Retina (tissue), 1 donor: ENCODE measurements at places on chromosomes 1 and 21.

DNA sequence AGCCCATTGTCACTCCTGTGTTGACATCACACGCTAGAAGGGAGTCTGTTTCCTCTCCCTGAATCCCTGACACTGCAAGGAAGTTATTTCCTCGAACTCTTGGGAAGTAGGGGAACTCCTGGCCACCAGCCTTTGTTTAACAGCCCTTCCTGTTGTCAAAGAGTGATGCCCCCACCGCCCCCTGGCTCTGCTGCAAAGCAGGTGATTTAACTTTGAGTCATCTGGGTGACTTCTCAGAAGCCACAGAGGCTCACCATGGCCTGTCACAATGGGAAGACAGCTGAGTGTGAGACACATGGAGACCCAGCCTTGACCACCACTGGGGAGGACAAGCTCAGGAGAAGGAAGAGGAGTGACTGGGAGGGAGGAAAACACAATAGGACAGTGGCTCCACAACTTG, 182.8 kb downstream of the PSMG1 start:
- DNase-seq = no peak

DNA sequence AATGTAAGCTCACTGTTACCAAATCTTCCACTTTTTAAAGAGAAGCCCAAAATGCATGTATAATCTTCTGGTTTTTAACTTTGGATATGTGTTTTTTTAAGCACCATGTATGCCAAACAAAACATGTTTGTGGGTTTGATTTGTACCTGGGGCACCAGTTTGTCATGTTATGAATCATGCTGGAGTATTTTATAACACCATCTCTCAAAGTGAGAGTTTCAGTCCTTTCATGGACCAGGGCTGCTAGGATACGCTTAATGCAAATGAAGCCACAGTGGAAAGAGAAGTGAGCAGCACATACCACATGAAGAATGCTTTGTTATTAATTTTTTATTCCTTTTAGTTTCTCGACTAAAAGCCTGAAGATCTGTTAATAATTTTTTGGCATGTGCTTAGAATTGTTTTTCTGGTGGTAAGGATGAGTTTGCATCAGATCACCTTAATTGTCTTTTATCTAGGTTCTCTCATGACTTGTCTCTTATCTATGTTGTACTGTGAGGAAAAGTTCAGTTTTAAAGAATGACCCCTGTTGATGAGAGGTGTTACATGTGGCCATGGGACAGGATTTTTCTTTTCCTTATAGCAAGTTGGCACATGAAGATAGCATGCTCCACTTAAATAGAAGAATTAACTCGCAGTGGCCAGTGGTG, 2.0 kb upstream of the RABGAP1L start:
- no peak for DNase-seq

DNA sequence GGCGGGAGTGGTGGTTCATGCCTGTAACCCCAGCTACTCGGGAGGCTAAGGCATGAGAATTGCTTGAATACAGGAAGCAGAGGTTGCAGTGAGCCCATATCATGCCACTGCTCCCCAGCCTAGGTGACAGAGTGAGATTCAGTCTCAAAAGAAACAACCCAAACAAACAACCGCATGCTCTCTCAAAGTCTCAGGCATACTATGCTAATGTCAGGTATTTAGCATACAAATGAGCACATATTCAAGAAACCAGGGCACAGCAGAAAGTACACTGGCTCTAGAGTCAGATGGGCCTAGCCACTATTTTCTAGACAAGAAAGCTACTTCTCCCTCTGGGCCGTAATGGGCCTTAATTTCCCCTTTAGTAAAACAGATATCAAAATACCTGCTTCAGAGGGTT, 55.0 kb downstream of the ELAVL4 start:
- DNase-seq = no peak

DNA sequence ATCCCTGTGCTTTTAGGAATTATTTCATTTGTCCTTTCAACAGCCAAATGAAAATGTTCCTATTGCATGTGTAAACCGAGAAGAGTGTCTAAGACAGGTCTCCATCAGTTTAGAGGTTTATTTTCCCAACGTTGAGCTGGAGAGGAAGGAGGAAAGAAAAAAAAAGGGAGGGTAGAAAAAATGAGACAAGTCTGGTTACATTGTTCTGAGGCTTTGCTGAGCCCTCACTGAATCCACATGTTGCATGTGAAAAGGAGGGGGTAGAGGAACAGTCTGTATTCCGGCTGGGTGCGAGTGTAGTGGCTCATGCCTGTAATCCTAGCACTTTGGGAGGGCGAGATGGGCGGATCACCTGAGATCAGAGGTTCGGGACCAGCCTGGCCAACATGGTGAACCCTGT, 19.2 kb upstream of the PDIK1L start:
- no peak for DNase-seq

- no peak for DNase-seq
These were observed 278.9 kb downstream of the TGFB2 start for GRCh38 chr1:218624052-218624451.

DNA sequence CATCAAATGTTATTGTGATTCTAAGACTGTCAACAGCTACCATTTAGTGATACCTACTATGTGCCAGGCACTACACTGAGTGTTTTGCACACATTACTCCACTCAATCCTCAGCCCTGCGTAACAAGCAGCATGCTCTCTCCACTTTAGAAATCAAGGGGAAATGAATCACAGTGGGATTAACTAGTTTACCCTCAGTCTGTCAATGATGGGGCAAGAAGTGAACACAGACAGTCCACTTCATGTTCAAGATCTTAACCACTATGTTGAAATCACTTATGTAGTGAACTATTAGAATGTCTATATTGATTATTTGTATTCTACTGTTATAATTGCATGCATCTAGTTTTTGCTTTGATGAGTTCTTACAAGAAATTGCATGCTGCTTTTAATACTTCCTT, 165.3 kb downstream of the LTN1 start:
- no peak for DNase-seq

DNA sequence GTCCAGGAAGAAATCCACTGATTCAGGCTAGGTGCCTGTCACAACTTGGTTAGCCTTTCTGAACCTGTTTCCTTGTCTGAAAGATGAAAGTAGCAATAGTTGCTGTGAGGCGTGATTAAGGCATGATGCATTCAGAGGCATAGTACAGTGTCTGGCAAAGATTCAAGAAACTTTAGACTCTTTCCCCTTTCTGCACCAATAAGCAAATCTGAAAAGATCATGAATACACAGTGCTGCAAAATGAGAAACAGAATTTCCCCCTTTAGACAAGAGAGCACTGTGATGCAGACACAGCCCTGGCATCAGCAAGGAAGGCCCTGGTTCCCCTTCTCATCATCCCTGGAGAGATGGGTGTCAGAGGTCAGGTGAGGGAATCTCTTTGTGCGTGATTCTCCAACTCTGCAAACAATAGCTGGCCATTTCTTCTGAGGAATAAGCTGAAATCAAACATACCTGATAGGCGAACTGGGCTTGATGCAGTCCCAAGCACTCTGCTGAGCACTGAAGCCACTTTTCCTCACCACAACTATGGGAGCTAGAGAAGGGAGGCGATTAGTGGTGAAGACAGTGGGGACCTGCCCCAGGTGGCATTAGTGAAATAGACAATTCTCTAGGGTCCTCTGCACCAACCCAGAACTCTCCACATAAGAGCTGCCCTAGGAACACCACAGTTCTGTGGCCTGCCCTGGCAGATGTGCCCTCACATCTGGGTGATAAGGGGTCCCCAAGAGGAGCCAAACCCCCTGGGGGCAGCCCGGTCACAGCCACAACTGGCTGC, 41.7 kb downstream of the ITPKB start:
- no peak for DNase-seq

- DNase-seq = no peak
These were observed 51.5 kb upstream of the GCLM start for GRCh38 chr1:93960641-93961147.

DNA sequence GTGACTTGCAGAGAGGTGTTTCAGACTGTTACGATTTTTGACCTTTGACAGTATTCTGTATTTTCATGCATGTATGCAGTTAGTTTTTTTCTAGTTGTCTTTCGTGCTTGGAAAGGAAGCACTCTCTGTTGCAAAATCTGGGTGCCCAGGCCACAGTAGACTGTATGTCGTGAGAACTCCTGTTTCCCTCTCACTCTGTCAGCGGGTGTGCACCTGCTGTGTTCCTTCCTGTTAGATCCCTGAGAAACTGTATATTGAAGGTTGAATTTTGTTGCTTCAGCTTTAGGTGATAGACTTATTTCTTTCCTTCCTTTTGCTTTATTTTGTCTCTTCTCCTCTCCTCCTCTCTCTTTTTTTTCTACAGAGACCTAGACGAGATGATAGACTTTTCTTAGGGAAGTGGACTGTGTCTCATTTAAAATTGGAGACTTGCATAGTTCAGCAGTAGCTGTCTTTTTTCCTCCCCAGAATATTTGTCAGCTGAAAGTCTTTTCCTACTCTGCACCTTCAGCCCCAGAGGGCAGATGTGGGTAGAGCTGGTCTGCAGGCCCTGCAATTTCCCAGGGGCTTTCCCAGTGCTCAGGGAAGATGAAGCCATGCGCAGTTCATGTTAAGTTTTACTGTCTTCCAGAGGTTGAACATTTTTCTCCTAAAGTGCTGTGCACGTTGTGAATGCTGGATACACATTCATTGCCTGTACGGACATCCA, 1.4 kb downstream of the TRAPPC10 start:
- DNase-seq = no peak

DNA sequence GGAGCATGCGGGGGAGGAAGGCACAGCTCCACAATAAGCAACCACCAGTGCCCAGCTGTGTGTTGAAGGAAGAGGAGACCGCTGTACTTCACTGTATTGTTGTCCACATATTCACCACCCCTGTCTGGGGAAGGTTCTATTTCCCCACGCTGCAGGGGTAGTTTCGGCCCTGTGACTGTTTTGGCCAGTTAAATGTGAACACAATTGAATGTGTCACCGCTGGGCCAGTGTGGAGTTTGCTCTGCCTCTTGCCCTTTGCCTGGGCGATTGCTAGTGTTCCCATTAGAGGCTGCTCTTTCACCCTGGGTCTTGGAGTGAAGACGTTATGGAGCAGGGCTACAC, 32.6 kb downstream of the UBE4B start:
- no peak for DNase-seq

- DNase-seq = no peak
These were observed 11.2 kb upstream of the C2CD2 start for GRCh38 chr21:41965045-41965444.

DNA sequence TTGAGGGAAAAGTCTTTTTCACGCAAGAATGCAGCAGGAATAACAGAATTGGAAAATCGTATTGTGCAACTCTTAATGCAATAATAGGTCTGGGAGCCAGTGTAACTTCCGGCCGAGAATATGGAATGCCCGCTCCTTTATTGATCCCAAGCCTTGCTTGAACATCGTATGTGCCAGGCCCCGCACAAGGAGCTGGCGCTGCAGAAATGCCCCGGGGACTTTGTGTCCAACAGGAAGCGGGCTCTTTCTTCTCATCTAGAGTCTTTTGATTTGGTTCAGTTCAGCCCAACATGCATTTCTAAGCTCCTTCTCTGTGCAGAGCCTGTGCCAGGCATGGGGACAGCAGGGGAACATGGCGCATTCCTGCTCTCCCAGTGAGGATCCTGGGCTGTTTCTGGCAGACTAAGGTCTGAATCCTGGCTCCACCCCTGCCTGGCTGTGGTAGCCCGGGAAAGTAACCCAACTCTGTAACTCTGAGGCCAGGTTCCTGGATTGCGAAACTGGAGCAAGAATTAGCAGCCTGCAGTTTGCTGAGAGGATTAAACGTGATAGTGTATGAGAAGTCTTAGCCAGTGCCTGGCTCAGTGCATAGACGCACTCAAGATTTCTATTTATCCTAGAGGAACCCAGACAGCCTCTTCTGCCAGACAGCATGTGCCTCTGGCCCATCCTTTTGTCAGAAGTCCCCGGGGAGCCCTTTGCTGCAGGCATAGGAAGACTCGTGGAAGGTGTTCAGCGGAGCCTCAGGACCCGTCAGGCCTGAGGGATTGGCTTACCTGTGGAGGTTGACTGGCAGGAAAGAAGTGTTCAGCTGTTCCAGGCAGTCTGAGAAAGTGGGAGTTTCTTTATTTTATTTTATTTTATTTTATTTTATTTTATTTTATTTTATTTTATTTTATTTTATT, 987 bp upstream of the CDCP2 start:
- DNase-seq = no peak

DNA sequence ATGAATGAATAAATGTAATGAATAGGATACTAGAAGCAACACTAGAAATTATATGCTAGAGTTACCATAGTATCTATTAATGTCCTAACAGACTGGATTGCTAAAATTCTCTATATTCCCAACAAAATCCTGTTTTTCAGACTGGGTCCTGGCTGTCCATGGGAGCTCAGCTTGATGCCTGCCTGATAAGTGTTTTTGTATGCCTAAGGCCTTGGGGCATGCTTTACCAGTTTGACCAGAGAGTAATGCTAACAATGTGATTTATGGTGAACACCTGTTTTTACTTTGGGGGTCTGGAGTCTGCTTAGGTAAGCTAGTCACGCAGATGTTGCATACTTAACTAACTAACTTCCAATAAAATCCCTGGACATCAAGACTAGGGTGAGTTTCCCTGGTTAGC, 318.8 kb upstream of the DEPDC1 start:
- no peak for DNase-seq

DNA sequence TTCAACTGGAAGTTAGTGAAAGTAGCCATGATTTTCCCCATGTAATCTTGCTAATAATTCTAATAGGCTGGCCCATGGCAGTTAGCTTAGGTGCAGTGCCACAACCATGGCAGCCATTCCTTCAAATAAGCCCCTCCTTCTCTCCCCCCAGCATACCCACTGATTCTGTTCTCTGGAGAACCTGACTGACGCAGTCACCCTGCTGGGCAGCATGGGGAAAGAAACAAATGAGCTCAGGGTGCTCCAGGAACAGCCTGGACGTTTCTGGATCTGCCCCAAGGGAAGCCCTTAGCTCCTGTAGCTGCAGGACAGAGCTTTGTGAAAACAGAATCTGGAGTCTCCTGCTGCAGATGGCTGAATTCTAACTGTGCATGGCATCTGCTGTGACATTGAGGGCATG, 22.5 kb downstream of the SNAP47 start:
- DNase-seq = no peak

GRCh38 chr1:99849413-99849743, 783 bp upstream of the AGL start:
- no peak for DNase-seq

DNA sequence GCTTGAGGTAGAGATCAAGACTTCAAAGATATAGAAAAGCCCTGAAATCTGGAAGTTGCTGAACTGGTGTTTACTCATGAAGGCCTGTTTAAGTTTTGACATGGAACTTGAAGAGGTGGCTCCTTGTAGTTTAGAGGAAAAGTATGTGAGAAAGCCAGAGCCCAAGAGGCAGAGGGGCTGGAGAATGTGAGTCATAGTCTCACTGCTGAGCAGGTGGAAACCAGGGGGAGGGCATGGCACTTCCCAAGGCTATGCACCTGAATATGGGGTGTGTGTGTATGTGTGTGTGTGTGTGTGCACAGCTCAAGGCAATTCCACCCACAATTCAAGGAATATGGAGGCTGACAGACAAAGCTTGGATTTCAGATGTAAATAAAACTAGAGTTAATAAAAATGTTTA, 46.8 kb upstream of the C1orf198 start:
- no peak for DNase-seq

DNA sequence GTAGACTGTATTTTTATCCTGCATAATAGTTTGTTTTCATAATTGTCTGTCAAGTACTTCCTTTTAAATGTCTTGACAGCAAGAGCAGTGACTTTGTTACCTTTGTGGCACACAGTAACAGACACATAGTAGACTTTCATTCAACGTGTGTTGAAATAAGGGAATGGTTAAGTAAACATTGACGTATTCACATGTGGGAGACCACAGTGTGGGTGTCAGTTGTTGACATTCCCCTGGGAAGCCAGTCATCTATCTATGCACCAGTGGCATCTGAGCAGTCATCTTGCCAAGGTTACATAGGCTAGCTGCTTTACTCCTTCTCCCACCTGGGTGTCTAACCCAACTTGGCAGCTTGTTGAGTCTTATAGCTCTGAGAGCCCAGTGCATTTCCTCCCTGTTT, 1.4 kb upstream of the NUP133 start:
- no peak for DNase-seq
